ENCODE measurements at places on chromosomes 4 and X. TPM values are rescaled to one million over a fixed set of nuclear protein-coding genes. Genes with fewer than 3 reads are reported as not detected.

Gene GYPE
- total RNA-seq = 1.5 TPM

Gene HELT
- total RNA-seq = not detected

Gene HPGD
- 0.08 TPM for total RNA-seq

Gene TDO2
- 0.90 TPM for total RNA-seq

Gene TRIM60
- total RNA-seq = not detected

Gene SCRG1
- not detected for total RNA-seq

Gene SMIM31
- not detected for total RNA-seq

Gene PHEX
- total RNA-seq = 0.56 TPM

Gene ADAM29
- total RNA-seq = not detected

Gene COX7B2
- not detected for total RNA-seq

Gene PLAC1
- not detected for total RNA-seq

Gene PROM1
- not detected for total RNA-seq

Gene KLB
- total RNA-seq = 0.08 TPM

Gene HMGN5
- total RNA-seq = 13.7 TPM

Measured in GM12878 (cell line).